ENCODE measurements at places on chromosomes 3 and 15.

DNA sequence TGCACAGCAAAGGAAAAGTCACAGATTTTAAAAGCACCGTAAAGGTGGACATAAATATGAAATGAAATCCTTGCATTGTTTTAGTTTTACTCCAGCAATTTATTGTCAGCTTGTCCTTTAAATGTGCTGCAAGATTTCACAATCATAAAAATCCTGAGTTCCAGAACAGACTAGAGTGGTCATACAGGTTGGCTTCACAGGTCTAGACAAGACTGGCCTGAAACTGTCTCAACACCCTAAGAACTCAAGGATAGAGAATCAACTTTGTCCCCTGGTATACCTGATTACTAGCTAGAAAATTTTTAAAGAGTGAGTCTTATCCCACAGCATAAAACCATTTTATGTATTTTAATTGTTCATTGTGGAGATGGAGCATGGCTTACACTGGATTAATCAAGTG lies 521.7 kb upstream of the MCTP2 start:
- no peak for DNase-seq

- DNase-seq = no peak
These were observed 643.1 kb upstream of the NAALADL2 start for GRCh38 chr3:174216019-174216418.

- no peak for DNase-seq
These were observed 555.1 kb upstream of the NAALADL2 start for GRCh38 chr3:174303907-174304560.

DNA sequence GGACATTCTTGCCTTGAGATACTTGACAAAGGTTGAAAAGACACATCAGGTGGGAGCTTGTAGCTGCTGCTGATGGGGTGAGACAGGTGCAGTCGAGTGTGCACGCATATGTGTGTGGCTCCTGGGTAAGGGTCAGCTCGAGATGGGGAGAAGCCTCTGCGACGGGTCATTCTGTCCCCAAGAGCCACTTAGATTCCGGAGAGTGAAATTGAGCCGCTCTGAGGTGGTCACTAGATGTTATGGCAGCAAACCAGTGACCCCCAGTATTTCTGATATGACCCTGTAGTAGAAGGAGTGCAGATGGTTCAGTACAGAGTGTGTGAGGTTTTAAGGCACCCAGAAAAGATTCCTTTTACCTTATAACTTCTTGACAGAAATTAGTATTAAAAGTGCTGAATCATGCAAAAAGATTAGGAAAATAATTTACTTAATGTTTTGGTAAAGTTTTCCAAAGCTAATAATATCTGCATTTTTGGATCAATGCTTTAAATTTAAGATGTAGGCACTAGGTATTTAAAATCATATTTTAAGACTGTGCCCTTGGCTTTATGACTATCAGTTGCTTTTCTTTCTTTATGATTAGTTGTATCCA lies 241.9 kb upstream of the TOPAZ1 start:
- no peak for DNase-seq

DNA sequence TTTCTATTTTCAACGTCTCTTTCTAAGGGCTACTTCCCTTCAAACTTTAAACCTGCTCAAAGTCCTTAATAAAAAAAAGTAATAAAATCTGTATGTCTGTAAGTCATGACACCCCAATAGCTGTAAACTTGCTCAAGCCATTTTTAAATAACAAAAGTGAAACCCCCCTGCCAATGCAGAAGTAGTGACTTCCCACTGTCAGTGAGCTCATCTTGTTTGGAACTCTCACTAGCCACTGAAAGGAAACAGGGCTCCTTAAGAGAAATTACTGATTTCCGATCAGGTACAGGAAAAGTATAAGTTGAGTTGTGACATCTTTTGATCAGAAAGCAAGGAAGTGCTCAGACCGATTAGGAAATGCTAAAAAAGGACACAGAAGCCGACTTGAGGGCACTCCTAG lies 27.6 kb upstream of the GPR171 start:
- DNase-seq = peak; percentile 39

GRCh38 chr15:51030649-51031316 lies 63.9 kb downstream of the TNFAIP8L3 start:
- no peak for DNase-seq

DNA sequence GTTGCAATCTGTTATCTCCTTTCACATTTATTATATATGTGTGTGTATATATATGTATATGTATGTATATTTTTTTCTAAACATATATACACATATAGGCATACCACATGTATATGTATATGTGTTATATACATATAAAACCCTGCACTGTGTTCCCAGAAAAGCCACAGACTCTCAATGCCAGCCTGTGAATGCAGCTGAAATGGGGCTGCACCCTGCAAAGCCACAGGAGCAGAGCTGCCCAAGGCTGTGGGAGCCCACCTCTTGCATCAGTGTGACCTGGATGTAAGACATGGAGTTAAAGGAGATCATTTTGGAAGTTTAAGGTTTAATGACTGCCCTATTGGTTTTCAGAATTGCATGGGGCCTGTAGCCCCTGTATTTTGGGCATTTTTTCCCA lies 762.3 kb upstream of the ARPP21 start:
- no peak for DNase-seq

DNA sequence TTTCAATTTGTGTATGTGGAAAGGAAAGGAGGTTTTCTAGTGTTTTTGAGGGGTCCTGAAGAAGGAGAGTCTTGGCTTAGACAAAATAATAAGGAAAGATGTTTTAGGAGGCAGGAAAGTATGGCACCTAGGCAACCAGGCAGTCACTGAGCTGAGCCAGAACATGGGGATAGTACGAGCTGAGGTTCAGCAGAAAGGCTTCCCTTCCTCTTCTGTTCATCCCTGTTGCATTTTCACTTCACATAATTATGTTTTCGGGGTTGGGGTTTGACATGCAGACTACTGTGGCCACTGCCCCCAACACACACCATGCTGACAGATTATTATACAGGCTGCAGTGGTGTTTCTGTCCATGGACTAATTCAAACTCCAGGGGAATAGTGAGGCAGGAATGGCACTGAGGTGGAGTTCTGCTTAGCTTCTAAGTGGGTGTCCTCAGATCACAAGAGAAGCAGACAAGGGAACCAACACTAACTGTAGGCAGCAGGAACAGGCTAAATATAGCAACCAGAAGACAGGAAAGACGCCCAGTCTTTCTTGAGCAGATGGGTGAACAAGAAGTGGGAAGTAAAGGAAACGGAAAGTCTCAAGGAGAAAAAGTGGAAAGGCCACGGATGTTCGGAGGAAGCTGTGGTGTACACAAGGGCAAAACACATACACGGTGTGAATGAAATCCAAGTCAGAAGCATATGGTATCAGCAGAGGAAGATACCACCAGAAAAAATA lies 305.8 kb downstream of the PLCL2 start:
- peak; percentile 10 for DNase-seq

GRCh38 chr3:23114432-23114831 lies 88.7 kb upstream of the UBE2E2 start:
- no peak for DNase-seq

All from GM20000 (cell line).